Activated T-helper 1 cell treated with anti-CD3 and anti-CD28 coated beads, Interleukin-2, amount 50 U/mL, for 16 hours (primary cell): ENCODE measurements at places on chromosomes 12 and 14.

GRCh38 chr14:51677266-51677665, 25.6 kb downstream of the FRMD6 start:
- DNase-seq: no peak

DNA sequence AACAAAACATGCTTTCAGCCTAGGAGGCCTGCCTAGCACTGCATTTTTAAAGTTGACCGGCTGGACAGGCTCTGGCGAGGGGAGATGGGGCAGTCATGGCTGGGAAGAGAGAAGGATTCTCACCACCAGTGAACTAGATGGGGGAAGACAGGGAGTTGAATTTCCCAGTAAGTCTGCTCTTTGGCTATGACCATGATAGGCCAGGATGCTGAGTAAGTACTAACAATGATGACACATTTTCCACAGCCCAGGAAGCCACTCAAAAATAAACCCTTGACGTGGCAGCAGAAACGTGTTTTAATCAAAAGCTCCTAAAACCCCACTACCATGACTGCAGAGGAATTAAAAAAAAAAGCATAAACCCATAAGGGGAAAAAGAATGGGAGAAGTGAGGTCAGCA, 19.0 kb downstream of the KCTD10 start:
- no peak for DNase-seq

- DNase-seq: no peak
These were observed 496.7 kb downstream of the SLC6A15 start for GRCh38 chr12:84415946-84416345.

- no peak for DNase-seq
These were observed 2.5 kb upstream of the HOXC9 start for GRCh38 chr12:53997204-53998109.

DNA sequence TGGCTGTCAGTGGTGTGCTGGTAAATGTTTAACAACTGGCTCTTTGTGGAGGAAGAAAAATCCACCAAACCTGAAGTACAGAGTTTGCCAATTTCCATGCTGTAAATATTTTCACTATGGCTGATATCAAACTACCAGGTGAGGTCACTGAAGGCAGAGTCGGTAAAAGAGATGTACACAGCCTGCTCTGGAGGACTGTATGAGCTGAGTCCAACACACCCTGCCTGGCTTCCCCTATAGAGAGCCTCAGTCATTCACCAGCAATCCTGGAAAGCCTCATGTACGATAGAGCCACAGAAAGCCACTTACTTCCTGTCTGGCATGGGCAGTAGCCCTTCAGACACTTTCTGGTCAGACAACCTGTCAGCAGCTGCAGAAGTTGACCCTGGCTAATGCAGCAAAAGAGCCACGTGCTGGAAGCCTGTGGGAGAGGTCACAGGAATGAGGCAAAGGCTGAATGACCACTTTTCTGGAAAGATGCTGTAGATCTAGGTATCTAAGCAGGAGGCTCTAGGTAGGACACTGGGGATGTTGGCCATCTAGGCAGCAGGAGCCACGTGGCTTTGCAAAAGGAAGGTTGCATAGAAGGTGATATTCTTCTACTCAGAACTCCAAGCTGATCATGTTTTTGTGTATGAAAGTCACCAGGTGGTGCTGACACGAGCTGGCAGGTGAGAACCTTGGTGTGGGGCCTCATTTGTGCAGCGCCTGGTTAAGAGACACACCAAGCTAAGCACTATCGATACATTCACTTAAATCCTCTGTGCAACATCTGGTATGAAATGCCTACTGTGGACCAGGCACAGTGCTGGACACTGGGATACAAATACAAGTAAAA, 553.9 kb downstream of the VRK1 start:
- no peak for DNase-seq

- no peak for DNase-seq
These were observed 63.7 kb upstream of the MANSC4 start for GRCh38 chr12:27843714-27844245.

DNA sequence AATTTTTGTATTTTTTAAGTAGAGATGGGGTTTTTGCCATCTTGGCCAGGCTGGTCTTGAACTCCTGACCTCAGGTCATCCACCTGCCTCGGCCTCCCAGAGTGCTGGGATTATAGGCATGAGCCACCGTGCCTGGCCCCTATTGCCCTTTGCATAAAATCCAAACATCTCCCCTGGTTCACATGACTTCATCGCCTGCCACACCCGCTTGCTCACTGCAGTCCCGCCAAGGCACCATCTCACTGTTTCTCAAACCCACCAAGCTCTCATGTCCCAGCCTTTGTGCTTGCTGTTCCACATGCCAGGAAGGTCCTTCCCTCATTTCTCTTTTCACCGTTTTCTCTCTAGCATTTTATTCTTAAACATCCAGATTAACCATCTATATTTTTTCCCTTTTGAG, 9.7 kb downstream of the RHOF start:
- no peak for DNase-seq

DNA sequence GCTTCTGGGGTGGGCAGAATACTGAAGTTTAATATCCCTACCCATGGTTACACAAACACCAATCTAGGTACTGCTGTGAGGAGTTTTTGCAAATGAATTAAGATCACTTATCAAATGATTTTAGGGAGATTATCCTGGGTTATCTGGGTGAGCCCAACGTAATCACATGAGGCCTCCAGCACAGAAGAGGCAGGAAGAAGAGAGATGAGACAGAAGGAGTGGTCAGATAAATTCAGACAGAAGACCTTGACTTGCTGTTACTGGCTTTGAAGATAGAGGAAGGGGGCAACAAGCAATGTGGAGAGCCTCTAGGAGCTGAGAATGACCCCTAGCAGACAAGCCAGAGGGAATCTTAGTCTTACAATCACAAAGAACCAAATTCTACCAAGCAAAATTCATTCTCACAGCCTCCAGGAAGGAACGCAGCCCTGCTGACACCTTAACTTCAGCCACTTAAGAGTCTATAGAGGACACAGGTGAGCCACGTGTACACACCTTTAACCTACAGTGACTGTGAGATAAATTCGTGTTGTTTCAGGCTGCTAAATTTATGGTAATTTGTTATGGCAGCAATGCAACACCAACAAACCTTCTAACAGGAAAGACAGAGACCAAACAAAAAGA, 49.4 kb downstream of the FERMT2 start:
- DNase-seq: no peak

DNA sequence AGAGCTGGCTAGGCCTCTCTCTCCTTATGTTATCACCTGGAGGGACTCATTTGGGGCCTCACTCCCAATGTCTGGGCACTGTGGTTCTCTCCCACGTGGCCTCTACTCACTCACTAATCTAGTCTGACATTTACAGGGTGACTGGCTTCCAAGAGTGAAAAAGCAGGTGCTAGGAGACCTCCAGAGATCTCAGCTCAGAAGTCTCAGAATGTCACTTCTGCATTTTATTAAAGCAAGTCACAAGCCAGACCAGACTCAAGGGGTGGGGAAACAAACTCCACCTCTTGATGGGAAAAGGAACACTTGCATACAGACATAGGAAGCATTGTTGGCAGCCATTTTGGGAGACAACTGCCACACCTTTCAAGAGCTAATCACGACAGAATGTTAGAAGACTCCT, 175.9 kb downstream of the MON2 start:
- no peak for DNase-seq

DNA sequence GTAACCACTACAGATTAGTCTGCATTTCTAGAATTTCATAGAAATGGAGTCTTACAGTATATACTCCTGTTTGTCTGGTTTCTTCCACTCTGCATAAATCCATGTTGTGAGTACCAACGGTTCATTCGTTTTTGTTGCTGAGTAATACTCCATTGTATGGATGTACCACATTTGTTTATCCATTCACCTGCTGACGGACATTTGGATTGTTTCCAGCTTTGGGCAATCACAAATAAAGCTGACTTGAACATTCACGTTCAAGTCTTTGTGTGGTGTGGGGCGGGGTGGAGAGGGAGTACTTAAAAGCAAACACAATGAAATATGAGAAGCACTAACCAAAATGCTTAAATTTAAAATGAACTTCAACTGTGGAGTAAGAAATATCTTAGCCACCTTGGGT, 7.1 kb downstream of the HECTD4 start:
- no peak for DNase-seq

DNA sequence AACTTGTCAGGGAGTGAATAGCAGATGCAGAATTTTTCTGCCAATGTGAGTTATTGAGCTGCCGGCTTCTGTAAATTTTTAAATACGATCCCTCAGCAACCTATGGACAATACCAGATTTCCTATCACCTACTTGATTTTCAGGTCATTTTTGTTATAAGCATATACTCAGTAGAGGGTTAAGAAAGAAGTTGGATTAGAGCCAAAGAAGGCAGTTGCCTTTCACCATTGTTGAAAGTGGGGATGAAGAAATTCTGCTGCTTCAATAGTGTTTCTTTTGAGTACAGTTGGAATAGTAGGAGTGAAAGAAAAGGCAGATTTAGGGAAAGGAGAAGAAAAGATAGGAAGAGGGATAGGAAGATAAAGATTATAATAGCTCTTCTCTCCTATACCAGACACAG, 197.1 kb downstream of the ATP23 start:
- no peak for DNase-seq

DNA sequence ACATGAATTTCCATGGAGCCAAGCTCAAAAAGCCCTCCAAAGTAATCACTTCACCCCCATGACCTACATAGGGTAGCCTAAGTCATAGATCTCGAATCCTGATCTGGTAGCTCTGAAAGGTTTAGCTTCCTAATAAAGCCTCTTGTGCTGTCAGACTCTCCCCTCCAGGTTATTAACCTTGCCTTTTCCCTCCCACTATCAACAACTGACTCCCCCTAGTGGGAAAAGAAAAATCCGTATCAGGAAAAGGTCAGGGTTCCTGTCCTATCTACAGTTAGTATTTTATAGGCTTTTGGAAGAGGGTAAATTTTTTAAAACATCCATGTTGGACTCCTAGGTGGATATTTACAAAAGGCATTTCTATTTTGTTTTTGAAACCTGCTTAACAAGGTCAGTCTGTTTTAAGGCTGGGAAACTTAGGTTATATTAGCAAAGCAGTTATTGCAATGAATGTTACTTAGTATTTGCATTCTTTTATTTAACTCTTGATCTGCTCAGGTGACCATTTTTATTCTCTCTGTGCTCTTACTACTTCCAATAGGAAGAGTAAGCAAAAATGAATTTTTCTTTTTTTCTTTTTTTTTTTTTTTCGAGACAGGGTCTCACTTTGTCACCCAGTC, 8.0 kb downstream of the YY1 start:
- DNase-seq: no peak

DNA sequence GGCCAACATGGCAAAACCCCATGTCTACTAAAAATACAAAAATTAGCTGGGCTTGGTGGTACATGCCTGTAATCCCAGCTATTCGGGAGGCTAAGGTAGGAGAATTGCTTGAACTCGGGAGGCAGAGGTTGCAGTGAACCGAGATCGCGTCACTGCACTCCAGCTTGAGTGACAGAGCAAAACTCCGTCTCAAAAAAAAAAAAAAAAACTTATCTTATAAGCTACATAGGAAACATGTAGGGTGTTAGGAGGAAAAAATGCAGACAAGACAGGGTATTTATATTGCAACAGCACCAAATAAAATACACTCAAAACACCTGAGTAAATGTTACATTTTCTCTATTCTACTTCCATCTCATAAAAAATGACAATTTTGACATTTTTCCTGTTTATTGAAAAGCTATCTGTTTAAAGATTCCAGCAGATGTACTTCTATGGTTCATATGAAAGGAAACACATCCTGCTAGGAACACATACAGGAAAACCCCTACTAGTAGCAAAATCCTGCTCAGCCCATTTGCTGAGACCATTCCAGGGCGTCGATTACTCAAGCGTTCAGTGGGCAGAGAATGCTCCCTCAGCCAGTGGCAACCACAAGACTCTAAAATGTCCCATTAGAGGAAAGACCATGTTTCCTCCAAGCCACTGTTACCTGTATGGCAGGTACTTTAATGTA, 19.7 kb downstream of the CORO1C start:
- DNase-seq: no peak

DNA sequence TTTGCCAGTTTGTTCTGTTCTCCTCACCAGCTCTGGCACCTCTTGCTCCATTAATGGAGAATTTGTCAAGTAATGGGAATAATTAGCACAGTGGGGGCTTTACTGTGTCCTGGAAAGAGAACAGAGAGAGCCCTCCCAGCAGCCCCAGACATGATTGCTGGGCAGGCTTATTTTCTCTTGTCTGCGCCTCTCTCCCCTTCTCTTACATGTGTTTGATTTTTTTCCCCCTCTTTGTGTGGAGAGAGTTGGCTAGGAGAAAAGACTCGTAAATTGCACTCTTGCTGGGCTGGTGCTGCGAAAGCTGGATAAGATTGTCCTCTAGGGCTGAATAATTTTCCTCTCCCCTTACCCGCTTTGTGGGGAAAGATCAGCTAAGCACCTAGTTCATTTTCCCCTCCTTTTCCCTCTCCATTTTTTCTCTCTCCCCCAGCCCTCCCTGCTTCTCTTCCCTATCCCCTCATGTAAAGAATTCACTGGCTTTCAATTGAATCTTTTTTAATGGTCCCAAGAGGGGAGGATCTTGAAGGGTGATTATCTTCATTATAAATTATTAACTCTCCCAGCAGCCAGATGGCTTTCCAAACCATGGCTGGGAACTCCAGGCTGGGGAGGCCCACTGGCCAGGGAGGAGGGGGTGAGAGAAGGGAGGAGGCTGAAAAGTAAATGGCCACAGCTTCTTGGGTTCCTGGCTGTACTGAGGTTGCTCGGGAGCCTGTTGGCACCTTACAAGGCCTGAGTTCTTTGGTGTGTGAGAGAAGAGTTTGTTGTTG, 62.2 kb downstream of the NRXN3 start:
- no peak for DNase-seq

GRCh38 chr12:96809522-96809921, 97.5 kb upstream of the NEDD1 start:
- DNase-seq: no peak

- no peak for DNase-seq
These were observed 65.3 kb downstream of the VCPKMT start for GRCh38 chr14:50051106-50051505.

GRCh38 chr12:109910969-109911348, 10.9 kb downstream of the TCHP start:
- no peak for DNase-seq

DNA sequence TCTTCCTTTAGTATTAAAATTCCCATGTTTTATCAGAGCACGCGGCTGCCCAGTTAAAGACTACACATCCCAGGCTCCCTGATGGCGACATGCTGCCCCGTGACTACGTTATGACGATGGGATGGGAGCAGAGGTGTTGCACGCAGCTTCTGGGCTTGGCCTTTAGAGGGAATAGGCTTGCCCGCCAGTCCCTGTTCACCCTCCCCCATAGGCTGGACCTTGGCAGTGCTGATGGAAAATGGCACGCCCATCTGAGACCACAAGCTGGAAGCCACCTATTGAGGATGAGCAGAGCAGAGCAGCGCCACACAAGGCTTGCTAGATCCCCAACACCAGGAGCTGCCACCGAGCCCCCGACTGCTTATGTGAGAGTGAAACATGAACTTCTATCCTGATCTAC, 24.7 kb downstream of the TTC7B start:
- DNase-seq: no peak
